ENCODE measurements at places on chromosomes 5 and 9. TPM values are rescaled to one million over a fixed set of nuclear protein-coding genes. Genes with fewer than 3 reads are reported as not detected.

ALDH1B1 gene
- total RNA-seq, result 10.3 TPM

GPR151 gene
- total RNA-seq, result under 0.01 TPM

PTGDS gene
- total RNA-seq, result 11.9 TPM

RORB gene
- 55.7 TPM for total RNA-seq

C5orf34 gene
- 5.0 TPM for total RNA-seq

KCNV2 gene
- total RNA-seq, result not detected

SPATA31C1 gene
- total RNA-seq, result not detected

ZBED3 gene
- 4.4 TPM for total RNA-seq

HBEGF gene
- 10.3 TPM for total RNA-seq

SNCAIP gene
- 73.6 TPM for total RNA-seq

ZNF883 gene
- total RNA-seq, result 75.4 TPM

INSL4 gene
- not detected for total RNA-seq

BTNL3 gene
- not detected for total RNA-seq

STRBP gene
- total RNA-seq, result 120 TPM

TLX3 gene
- total RNA-seq, result not detected

MYOZ3 gene
- total RNA-seq, result 2.2 TPM

MARCOL gene
- not detected for total RNA-seq

STPG3 gene
- total RNA-seq, result not detected

SPINK13 gene
- not detected for total RNA-seq

GFI1B gene
- total RNA-seq, result not detected

ARSI gene
- total RNA-seq, result not detected

TRPM6 gene
- 2.5 TPM for total RNA-seq

NDST1 gene
- 32.9 TPM for total RNA-seq

LURAP1L gene
- 1.3 TPM for total RNA-seq

TRIM52 gene
- 21.9 TPM for total RNA-seq

ZDHHC21 gene
- 62.0 TPM for total RNA-seq

LCNL1 gene
- 0.94 TPM for total RNA-seq

PCDHA8 gene
- 25.7 TPM for total RNA-seq

All from parietal lobe (tissue), 2 donors.